ENCODE measurements at places on chromosomes 2 and 18. TPM values are rescaled to one million over a fixed set of nuclear protein-coding genes. Genes with fewer than 3 reads are reported as not detected.

DNAH7 gene
- polyA plus RNA-seq = 11.6 TPM

ALPG gene
- 0.13 TPM for polyA plus RNA-seq

DNA sequence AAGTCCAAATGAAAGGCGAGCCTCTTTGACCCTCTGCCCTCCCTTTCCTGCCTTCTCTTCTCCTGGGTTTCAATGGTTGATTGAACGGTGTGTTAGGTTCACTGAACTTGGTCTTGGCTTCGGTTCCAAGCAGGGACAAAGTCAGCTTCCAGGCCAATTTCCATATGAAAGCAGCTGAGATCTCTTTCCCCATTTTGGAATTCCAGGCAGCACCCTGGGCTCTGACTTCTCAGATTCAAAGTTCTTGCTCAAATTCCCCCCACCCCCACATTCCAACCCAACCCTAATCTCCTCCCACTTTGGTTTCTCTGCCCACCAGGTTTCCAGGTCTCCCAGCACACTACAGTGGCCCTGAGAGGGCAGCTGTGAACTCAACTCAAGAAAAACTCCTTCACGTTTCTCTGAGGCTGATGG is 231.0 kb downstream of the INSIG2 start:
- H3K4me1 ChIP-seq = peaks cover 5% of the 10 kb centered on the region
- H3K36me3 ChIP-seq = no peaks in the 10 kb centered on the region
- DNase-seq = peak; percentile 71
- H3K4me3 ChIP-seq = no peak overlapping the region
- H3K27me3 ChIP-seq = no peaks in the 10 kb centered on the region
- no peak overlapping the region for H3K27ac ChIP-seq

MBP gene
- polyA plus RNA-seq = 2,945 TPM

MRPL30 gene
- 39.5 TPM for polyA plus RNA-seq

DNA sequence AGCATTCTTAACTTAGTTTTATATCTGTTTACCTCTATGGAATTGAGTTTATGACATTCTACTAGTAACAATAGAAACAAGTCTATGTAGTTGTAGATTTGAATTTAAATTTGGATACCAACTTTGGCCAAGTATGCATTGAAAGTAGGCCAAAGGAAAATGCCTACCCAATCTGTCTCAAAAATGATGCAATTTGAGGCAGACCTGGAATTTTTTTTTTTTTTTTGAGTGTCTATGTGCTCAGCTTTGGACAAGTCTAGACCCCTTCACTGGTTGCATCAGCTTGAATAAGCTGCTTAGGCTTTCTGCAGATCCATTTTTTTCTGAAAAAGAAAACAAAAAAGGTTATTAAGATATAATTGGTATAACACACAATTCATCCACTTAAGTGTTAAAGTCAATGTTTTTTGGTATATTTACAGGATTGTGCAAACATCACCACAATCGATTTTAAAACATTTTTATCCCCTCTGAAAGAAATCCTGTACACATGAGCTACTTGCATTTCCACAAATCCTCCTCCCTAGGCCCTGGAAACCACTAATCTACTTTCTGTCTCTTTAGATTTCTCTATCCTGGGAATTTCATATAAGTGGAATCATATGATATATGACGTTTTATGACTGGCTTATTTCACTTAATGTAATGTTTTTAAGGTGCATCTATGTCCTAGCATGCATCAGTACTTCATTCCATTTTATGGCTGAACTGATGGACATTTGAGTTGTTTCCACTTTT is 185.1 kb upstream of the CCDC68 start:
- H3K27me3 ChIP-seq = no peaks in the 10 kb centered on the region
- H3K4me3 ChIP-seq = no peak overlapping the region
- peaks cover 3% of the 10 kb centered on the region for H3K4me1 ChIP-seq
- no peak overlapping the region for H3K27ac ChIP-seq
- no peaks in the 10 kb centered on the region for H3K36me3 ChIP-seq

DNA sequence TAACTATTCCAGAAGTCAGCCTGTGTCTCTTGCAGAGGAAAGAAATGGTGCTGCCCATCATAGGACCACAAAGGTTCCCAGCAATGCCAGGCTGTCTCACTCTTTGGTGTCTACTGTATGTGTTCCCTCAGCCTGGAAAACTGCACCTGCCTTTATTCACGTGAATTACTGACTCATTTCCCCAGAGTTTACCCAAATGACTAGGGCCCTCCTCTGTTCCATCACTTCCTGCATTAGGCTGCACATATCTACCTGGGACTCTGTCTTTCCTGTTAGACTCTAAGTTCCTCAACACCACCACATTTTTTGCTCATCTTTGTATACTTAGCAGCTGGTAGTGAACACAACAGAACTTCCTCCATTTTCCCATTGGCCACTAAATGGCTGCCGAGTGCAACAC is 188.3 kb downstream of the FHOD3 start:
- no peaks in the 10 kb centered on the region for H3K4me1 ChIP-seq
- no peak for DNase-seq
- H3K36me3 ChIP-seq = no peaks in the 10 kb centered on the region
- no peaks in the 10 kb centered on the region for H3K27me3 ChIP-seq
- no peak overlapping the region for H3K27ac ChIP-seq
- no peak overlapping the region for H3K4me3 ChIP-seq

GRCh38 chr18:69215161-69215560 is 185.5 kb upstream of the DOK6 start:
- H3K4me3 ChIP-seq = no peak overlapping the region
- no peak overlapping the region for H3K27ac ChIP-seq
- H3K27me3 ChIP-seq = no peaks in the 10 kb centered on the region
- no peak for DNase-seq
- H3K4me1 ChIP-seq = no peaks in the 10 kb centered on the region

- DNase-seq = no peak
- no peak overlapping the region for H3K4me3 ChIP-seq
- H3K4me1 ChIP-seq = peaks cover 12% of the 10 kb centered on the region
- H3K36me3 ChIP-seq = peaks cover 2% of the 10 kb centered on the region
These were observed 108.5 kb upstream of the SMAD7 start for GRCh38 chr18:49059028-49059834.

DNA sequence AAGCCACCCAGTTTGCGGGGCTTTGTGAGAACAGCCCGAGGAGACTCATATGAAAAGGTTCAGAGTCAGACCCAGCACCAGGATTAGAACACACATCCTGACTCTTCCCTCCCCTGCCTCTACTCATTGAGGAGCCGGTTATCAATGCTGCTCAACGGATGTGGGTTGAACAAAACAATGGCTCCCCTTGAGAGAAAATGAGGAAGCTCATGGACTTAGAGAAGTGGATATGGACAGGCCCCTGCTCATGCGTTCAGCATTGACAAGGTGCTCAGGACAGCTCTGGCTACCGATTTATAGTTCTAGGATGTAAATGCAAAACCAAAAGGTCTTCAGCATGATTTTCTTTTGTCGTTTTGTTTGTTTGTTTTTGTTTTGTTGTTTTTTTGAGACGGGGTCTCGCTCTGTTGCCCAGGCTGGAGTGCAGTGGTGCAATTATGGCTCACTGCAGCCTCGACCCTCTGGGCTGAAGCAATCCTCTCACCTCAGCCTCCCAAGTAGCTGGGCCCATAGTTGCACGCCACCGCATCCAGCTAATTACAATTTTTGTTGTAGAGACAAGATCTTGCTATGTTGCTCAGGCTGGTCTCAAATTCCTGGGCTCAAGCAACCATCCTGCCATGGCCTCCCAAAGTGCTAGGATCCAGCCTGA is 32.0 kb upstream of the AGAP1 start:
- no peak overlapping the region for H3K27ac ChIP-seq
- DNase-seq = no peak
- H3K4me3 ChIP-seq = no peak overlapping the region
- H3K36me3 ChIP-seq = no peaks in the 10 kb centered on the region
- H3K27me3 ChIP-seq = no peaks in the 10 kb centered on the region
- H3K4me1 ChIP-seq = peaks cover 20% of the 10 kb centered on the region

- no peaks in the 10 kb centered on the region for H3K27me3 ChIP-seq
- no peak for DNase-seq
- H3K27ac ChIP-seq = peak overlapping the region; percentile 27
- H3K4me3 ChIP-seq = no peak overlapping the region
These were observed 7.0 kb downstream of the TNS1 start for GRCh38 chr2:217995731-217996231.

DNA sequence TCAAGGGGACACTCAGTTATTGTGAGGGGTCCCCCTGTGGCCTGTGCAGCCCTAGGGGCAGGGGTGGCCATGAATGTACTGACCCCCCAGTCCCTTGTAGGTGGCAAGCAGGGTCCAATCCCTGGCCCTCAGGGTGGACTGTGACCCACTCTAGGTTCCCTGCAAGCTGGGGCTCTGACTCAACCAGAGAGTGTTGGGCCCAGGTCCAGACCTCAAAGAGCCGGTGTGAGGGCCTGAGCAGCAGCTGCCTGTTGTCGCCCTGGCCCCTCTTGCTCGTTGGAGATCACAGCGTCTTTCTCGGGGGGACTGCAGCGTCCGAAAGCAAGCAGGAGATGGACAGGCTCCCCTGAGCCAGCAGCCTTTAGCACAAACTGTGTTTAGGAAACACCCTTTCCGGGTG is 66.8 kb upstream of the ATG16L1 start:
- DNase-seq = no peak
- no peak overlapping the region for H3K4me3 ChIP-seq
- H3K27ac ChIP-seq = no peak overlapping the region
- H3K4me1 ChIP-seq = no peaks in the 10 kb centered on the region

EVX2 gene
- polyA plus RNA-seq = 1.1 TPM

GRCh38 chr2:241586564-241587264 is 28.2 kb downstream of the BOK start:
- DNase-seq = no peak
- no peaks in the 10 kb centered on the region for H3K4me1 ChIP-seq
- no peak overlapping the region for H3K4me3 ChIP-seq
- no peaks in the 10 kb centered on the region for H3K27me3 ChIP-seq

- H3K36me3 ChIP-seq = no peaks in the 10 kb centered on the region
- H3K4me3 ChIP-seq = no peak overlapping the region
- H3K4me1 ChIP-seq = no peaks in the 10 kb centered on the region
- H3K27me3 ChIP-seq = no peaks in the 10 kb centered on the region
- H3K27ac ChIP-seq = no peak overlapping the region
- no peak for DNase-seq
These were observed 92.4 kb upstream of the ZFP36L2 start for GRCh38 chr2:43318791-43319190.

ANKRD39 gene
- 27.6 TPM for polyA plus RNA-seq

ELP2 gene
- polyA plus RNA-seq = 58.6 TPM

- no peaks in the 10 kb centered on the region for H3K4me1 ChIP-seq
- no peaks in the 10 kb centered on the region for H3K27me3 ChIP-seq
- no peak for DNase-seq
- H3K27ac ChIP-seq = no peak overlapping the region
- H3K36me3 ChIP-seq = no peaks in the 10 kb centered on the region
- no peak overlapping the region for H3K4me3 ChIP-seq
These were observed 16.2 kb downstream of the IL18RAP start for GRCh38 chr2:102439065-102439695.

- no peaks in the 10 kb centered on the region for H3K36me3 ChIP-seq
- no peak overlapping the region for H3K27ac ChIP-seq
- no peak overlapping the region for H3K4me3 ChIP-seq
- DNase-seq = no peak
- peaks cover 70% of the 10 kb centered on the region for H3K27me3 ChIP-seq
- H3K4me1 ChIP-seq = peaks cover 35% of the 10 kb centered on the region
These were observed 13.7 kb upstream of the SKOR2 start for GRCh38 chr18:47265197-47265596.
